NCI-H2029 treated with DMSO at 0.1 percent for 48 hours (cell line): ENCODE measurements at places on chromosomes 7 and 10.

- no peak for DNase-seq
Measured at GRCh38 chr10:133458710-133459453, 5.1 kb downstream of the SCART1 start.

- DNase-seq, result no peak
Measured at GRCh38 chr10:36888925-36889573, 236.3 kb upstream of the ANKRD30A start.

DNA sequence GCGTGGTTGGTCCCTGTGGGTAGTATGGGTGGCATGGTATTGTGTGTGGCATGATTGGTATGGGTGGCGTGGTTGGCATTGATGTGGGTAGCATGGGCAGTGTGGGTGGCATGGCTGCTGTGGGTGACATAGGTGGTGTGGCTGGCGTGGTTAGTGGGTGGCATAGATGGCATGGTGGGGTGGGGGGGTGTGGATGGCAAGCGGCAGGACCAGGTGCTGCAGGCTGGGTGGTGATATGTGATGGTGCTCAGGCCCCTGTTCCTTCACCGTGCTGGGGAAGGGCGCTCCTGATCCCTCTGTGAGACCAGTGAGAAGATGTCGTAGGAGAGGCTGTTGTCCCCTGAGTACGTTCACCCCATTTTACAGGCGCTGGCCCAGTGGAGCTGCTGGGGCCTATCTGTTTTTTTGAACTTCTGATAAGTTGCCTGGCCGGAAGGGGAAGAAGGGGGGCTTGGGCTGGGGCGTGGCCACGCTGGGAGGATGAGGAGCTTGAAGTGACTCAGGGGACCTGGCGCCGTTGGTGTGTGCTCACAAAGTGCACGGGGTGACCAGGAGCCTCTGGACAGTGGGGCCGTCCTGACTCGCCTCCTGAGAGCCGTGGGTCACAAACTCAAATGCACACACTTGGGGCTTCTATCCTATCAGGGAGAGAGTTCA is 17.5 kb downstream of the INPP5A start:
- DNase-seq, result no peak

DNA sequence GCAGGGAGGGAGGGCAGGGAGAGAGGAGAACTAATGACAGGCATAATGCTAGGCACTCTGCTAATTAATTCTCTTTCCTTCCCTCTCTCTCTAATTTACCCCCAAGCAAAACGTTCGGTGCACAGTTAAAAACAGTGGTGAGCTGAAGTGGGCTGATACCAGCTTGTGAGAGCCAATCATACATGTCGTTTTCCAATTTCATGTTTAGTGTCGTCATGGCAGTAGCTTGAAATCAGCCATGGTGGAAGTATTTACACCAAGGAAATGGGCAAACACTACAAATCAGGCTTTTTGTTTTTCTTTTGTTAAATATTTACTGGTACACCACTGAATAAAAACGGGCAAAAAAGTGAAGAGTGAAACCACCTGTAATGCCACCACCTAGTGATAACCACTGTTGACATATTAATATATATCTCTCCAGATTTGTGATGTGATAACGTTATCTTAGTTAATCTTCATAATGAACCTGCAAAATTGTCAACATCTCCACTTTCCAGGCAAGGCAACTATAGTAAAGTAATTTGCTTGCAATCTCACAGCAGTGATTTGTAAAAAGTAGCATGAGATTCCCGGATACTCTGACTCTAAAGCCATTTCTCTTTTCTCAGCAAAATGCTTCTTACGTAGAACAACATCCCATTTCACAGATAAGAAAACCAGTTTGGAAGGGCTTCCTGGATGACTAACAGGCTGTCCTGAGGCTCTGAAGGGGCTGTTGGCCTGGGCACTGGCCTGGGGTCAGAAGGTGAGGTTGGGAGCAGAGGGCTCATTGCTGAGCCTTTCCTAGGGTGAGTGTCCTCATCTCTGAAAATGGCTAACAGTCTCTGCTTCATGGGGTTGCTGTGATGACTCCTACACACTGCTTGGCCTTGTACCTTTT is 83.7 kb downstream of the ATXN7L1 start:
- DNase-seq, result no peak

DNA sequence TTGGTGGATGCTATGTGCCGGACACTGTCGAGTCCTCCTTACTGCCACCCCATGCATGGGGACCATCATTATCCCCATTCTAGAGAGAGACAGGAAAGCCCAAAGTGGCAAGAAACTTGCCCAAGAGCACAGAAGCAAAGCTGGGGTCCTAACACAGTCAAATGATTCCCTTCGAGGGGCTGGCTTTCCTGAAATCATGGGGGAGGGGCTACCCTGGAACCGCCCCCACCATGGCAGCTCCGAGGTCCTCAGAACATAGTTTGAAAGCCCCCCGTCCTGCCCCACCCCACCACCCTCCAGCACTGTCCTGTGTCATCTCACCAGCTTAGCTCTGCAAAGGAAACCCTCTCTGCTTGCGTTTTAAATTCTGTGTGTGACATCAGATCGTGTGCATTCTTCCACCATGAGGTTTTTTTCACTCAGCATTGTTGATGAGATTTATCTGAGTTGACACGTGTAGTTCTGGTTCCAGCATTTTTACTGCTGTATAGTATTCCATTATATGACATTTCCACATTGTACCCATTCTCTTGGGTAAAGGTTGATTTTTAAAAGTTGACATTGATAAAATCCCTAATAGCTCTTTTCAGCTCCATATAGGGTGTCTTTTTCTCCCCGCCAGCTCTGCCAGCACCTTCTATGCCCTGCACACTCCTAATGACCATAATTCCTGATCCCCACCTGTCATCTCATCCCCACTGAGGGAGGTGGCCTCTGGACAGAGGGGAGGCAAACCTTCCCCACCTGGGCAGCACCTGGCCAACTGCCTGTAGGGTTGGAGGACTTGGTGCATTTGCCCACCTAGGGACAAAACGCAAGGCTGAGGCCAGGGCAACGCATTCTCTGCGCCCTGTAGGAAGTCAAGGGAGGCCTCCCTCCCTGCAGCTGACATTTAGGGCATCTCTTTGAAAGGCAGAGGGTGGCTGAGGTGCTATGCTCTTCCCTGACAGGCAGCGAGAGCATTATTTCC is 100.2 kb upstream of the GPR26 start:
- no peak for DNase-seq

GRCh38 chr7:64630496-64630895 is 35.4 kb upstream of the ZNF107 start:
- no peak for DNase-seq

DNA sequence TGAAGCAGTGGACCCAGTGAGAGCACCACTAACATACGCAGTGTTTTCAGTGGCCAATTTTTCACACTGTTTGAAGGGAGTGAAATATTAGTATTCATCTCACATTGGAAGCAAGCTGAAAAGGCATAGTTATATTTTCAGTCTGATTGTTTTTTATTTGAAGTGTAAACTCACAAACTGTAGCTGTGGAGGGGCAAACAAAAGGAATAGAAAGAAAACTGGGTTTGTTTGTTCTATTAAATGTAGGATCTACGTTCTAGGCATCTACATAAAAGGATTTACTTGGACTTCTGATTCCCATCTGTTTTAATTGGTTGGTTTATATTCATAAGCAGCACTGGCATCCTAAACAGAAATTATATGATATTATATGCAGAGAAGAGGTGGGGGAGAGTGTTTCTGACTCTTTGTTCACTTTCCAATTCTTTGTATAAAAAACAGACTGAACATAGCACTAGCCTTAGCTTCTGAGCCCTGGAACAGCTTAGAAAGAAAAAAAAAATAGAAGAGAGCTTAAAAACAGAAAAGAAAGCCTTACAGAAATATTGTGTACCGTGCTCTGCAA is 447.8 kb upstream of the KCND2 start:
- no peak for DNase-seq

- DNase-seq, result no peak
Measured at GRCh38 chr7:129212126-129212525, 12.7 kb upstream of the AHCYL2 start.

- no peak for DNase-seq
Measured at GRCh38 chr10:122656741-122657140, 42.9 kb downstream of the C10orf120 start.

DNA sequence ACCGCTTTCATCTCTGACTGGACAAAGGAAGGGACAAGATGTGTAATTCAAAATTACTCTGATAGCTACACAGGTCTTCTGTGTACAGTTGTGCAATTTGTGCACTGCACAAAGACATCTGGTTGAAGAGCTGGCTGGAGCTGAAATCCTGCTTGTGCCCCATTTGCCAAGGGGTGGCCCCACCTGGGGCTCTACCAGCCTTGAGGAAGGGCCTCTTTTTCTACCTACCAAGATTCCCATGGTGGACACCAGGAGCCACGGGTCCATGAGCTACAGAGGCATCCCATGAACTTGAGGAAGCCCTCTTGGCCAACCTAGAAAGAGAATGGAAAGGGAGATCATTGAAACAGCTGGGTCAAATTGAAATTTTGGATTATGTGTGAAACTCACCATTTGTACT is 43.2 kb downstream of the HHEX start:
- no peak for DNase-seq

- DNase-seq, result no peak
Measured at GRCh38 chr10:74900297-74900696, 73.9 kb downstream of the KAT6B start.

GRCh38 chr7:140738280-140738679 is 41.8 kb downstream of the NDUFB2 start:
- no peak for DNase-seq

GRCh38 chr10:60003651-60004523 is 97.5 kb upstream of the CCDC6 start:
- DNase-seq, result no peak

DNA sequence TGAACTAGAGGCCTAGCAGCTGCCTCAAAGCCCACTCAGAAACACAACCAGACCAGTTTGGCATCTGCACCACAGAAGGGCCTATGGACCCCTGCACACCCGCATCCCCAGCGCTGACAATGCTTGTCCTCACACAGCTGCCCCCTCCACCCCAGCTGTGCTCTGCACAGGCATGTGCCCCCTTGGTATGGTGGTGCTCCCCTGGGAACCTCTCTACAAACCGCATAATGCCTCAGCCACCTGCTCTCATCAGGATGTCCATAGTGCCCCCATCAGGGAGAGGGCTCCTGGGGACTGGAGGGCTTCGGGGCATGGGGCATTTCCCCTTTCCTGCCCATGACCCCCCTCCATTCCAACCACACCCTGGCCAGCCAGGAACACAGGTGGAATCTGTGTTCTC is 347.5 kb downstream of the GRID1 start:
- no peak for DNase-seq

GRCh38 chr7:141370178-141370577 is 181.0 kb upstream of the AGK start:
- DNase-seq, result no peak

GRCh38 chr7:66250711-66251110 is 45.6 kb downstream of the TPST1 start:
- no peak for DNase-seq

DNA sequence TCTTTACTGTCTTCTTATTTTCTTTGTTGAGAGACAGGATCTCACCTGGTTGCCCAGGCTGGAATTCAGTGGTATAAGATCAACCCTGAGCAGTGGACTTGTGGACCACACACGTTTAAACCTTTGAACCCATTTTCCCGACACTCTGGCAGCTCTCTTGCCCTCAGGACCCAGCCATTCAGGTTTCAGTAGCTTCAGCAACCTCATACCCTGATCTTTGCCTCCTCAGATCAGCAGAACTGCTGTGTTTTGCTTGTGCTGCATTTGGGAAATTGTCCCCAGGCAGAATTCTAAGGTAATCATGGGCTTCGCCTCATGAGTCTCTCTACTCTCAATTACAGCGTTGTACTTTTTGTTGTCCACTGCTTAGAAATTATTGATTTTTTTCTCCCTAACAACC is 317.6 kb upstream of the KIAA1217 start:
- no peak for DNase-seq

- peak; percentile 44 for DNase-seq
Measured at GRCh38 chr10:74994854-74995253, 116.6 kb upstream of the SAMD8 start.

DNA sequence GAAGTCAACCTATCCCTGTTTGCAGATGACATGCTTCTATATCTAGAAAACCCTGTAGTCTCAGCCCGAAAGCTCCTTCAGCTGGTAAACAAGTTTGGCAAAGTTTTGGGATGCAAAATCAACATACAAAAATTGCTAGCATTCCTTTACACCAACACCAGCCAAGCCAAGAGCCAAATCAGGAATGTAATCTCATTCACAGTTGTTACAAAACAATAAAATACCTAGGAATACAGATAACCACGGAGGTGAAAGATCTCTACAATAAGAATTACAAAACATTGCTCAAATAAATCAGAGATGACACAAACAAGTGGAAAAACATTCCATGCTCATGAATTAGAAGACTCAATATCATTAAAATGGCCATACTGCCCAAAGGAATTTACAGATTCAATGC is 50.4 kb upstream of the ZNF365 start:
- no peak for DNase-seq

DNA sequence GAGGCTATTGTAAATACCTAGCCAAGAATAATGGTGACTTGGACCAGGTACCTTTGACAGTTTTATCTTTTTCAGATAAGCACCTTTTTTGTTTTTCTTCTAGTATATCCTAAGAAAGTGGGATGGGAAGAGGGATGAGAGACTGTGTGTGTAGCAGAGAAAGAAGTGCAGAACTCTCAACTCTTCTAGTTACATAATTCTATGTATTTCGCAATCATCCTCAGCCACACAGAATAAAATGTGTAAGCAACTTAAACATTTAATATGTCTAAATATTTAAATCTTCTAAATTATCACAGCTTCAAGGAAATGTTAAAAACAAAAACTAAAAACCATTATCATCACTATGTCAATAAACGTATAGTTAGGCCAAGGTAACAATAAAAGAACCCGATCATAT is 42.6 kb upstream of the GSAP start:
- no peak for DNase-seq

DNA sequence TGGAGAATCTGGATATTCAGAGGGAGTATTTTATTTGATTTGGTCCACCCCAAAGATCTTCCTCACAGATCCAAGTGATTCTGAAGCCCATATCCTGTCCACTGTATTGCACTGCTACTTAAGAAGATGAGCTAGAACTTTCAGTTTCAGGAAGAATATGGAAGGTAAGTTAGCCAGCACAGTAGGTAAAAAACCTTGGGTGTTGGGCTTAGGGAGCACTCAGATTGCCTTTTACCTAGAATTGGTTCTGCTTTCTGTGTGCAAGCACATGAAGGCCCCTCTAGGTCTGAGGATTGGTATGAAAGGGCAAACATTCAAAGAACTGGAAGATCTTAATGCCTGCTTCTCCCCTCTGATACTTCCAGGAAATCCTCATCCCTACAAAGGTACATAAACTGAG is 146.7 kb upstream of the COL1A2 start:
- DNase-seq, result no peak

- DNase-seq, result no peak
Measured at GRCh38 chr7:30313793-30314192, 29.4 kb downstream of the ZNRF2 start.

- DNase-seq, result peak; percentile 89
Measured at GRCh38 chr7:21939136-21939857, 6.4 kb downstream of the CDCA7L start.

- no peak for DNase-seq
Measured at GRCh38 chr7:80230327-80230726, 95.7 kb downstream of the GNAI1 start.

- DNase-seq, result no peak
Measured at GRCh38 chr10:130138479-130138866, 2.3 kb downstream of the GLRX3 start.
